ENCODE measurements at places on chromosomes 6 and 20. TPM values are rescaled to one million over a fixed set of nuclear protein-coding genes. Genes with fewer than 3 reads are reported as not detected.

DNA sequence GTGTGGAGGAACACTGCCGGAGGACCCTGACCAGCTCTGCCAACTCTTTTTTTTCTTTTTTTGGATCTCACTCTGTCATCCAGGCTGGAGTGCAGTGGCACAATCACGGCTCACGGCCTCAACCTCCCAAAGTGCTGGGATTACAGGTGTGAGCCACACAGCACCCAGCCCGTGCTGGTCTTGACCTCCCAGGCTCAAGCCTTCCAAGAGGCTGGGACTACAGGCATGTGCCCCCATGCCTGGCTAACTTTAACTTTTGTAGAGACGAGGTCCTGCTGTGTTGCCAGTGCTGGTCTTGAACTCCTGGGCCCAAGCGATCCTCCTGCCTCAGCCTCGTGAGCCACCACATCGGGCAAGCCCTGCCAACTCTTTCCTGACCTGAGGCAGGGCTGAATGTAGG is 11.2 kb downstream of the GCNT2 start:
- no peak overlapping the region for H3K27ac ChIP-seq
- DNase-seq, result no peak
- no peaks in the 10 kb centered on the region for H3K36me3 ChIP-seq
- H3K4me1 ChIP-seq, result no peaks in the 10 kb centered on the region

DNA sequence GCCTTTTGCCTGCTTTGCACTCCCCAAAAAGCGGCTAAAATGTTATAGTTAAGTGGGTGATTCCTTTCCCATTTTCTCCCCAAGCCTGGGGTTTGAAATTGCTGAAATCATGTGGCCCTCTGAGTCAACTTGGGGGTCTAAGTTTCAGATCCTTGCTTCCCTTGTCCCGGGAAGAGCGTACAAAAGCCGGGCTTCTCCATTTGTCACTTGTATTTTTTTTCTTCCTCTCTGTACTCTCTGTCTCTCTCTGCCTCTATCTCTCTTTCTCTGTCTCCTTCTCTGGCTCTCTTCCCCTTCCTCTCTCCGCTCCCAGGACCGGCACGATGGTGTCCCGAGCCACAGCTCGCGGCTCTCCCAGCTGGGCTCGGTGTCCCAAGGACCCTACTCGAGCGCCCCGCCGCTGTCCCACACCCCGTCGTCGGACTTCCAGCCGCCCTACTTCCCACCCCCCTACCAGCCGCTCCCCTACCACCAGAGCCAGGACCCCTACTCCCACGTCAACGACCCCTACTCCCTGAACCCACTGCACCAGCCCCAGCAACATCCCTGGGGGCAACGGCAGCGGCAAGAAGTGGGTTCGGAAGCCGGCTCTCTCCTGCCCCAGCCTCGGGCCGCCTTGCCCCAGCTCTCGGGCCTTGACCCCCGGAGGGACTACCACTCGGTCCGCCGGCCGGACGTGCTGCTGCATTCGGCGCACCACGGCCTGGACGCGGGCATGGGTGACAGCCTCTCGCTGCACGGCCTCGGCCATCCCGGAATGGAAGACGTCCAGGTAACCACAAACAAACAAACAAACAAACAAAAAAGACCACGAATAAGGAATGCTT is 4.6 kb downstream of the TFAP2B start:
- H3K27me3 ChIP-seq, result peaks cover 71% of the 10 kb centered on the region
- DNase-seq, result no peak
- H3K36me3 ChIP-seq, result no peaks in the 10 kb centered on the region
- H3K4me3 ChIP-seq, result no peak overlapping the region

- H3K27ac ChIP-seq, result no peak overlapping the region
- DNase-seq, result no peak
- H3K4me1 ChIP-seq, result no peaks in the 10 kb centered on the region
- H3K36me3 ChIP-seq, result no peaks in the 10 kb centered on the region
- no peak overlapping the region for H3K4me3 ChIP-seq
- H3K27me3 ChIP-seq, result no peaks in the 10 kb centered on the region
Measured at GRCh38 chr20:8447262-8448120, 315.4 kb downstream of the PLCB1 start.

Gene CST3
- 666 TPM for total RNA-seq

- DNase-seq, result no peak
- no peaks in the 10 kb centered on the region for H3K36me3 ChIP-seq
- H3K4me3 ChIP-seq, result no peak overlapping the region
- no peak overlapping the region for H3K27ac ChIP-seq
- no peaks in the 10 kb centered on the region for H3K27me3 ChIP-seq
- H3K4me1 ChIP-seq, result no peaks in the 10 kb centered on the region
Measured at GRCh38 chr20:4136078-4136966, 121.0 kb upstream of the RNF24 start.

DNA sequence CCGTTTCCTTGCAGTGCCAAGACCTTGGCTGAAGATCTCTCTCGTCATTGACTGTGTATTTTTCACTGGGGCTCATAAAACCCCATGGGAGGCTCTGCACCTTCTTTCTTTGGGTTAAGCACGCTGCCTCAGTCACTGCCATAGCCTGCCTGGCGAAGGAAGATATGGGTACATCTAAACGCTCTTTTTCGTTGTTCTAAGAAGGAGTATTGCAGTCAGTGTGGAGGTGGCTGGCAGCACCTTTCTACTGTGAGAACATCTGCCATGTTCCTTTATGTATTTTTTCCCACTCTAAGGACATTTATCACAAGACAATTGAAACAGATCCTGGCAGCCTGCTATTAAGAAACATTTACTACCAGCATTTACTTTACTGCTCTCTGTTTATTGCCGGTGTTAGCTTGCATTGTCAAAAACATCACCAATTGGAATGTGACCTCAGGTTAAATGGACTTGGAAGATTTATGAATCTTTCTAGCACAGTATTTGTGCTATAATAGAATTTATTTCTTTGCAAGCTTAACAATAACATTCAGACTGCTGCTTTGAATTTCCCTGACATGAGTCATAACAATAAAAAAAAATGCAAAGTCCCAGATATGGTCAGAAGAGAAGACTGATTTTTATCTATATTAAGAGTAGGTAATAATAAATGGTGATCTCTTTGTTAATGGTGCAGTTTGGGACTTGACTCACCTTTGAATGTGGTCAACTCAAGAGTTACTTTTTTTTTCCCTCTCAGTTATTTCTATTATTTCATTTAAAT is 62.2 kb upstream of the CLDN20 start:
- H3K36me3 ChIP-seq, result no peaks in the 10 kb centered on the region
- H3K27me3 ChIP-seq, result no peaks in the 10 kb centered on the region
- no peak overlapping the region for H3K4me3 ChIP-seq
- no peak for DNase-seq
